ENCODE measurements at places on chromosomes 5 and 9.
A peak's percentile ranks its signal among the peaks of the same experiment; 100 is the strongest.

GRCh38 chr5:142446131-142446959, 121.5 kb upstream of the SPRY4 start:
- DNase-seq = no peak

DNA sequence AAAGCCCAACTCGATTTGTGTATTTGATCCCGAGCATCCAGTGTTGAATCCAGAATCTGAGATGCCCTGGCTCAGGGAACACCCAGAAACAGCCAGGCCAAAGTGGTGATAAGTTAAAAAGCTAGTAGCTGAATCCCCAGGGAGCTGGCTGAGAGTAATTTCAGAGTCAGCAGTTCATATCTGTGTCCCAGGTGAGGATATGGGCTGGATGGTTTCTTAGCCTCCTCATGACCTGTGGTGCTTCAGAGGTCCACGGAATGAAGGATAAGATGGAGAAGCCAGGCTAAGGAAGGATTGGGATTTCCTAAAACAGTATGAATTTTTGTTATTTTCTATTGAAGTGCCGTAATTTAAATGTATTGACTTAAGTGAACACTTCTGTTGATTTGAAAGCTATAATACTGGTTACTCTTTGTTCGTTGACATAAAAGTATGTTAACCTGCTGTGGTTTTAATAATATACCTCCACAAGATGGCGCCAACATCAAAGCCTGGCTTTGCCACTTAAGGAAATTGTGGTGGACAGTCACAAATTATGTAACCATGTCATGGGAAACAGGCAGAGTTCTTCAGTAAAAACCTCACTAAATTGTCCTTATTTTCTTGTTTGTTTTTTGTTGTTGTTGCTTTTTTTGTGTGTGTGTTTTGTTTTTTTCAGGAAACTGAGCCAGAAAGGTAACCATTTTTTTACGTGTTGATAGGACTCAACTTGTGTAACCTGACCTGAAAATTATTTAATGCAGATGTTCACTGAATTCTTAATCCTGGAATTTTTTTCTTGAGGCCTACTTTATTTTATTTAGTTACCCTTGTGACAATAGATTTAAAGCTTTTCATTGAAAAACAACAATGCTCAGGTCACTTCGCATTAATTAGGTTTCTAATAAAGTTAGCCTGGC, 11.4 kb downstream of the MTAP start:
- peak; percentile 44 for DNase-seq

- peak; percentile 22 for DNase-seq
Observed at GRCh38 chr5:80960531-80961375, 590 bp downstream of the RASGRF2 start.

DNA sequence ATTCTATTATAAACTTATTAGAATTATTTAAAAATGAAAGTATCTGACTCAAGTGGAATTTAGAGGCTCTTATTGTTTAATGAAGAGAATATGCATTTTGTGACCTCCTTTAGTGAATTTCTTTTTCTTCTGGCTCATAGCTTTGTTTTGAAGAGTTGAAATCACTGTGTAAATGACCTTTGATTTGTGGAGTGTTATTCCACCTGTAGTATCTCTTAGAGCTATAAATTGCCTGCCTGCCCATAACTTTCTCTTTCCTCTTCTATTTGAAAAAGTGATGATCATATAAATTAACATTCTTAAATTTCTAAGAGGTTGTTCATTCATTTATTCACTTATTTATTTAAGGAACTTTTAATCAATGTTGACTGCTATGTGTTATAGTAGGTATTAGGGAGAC, 16.1 kb downstream of the CSNK1G3 start:
- DNase-seq = no peak

DNA sequence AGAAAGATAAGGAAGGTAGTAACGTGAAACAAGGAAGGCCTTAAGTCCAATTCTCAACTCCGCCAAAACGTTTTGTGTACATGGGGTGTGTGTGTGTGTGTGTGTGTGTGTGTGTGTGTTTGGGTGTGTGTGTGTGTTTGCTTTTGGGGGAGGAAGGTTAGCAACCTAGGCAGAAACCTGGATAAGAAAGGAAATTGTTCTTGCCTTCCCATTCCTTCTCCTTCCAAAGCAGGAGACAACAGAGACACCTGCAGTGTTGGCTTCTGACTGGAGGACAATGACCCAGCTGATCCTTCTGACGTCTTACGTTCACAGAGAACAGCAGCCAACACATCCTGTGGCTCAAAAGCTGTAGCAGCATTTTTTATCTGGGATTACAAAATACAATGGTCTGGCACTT, 4.1 kb upstream of the CCNG1 start:
- no peak for DNase-seq

DNA sequence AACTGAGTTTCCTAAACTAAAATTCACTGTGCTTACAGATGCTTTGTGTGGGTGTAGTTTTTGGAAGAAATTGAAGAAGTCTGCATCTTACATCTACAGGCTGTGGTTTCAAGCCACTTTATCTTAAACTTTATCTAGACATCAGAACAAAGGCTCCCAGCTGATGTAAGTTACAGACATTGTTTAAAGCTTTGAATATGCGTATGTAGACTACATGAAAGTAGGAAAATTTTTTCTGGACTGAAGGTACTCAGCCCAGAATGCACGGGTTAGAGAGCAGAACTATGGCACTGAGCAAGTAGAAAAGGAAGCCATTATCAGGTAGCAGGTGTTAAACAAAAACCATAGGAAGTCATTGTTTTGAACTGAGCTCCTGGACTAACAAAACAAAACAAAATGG, 185.4 kb downstream of the TTC39B start:
- no peak for DNase-seq

DNA sequence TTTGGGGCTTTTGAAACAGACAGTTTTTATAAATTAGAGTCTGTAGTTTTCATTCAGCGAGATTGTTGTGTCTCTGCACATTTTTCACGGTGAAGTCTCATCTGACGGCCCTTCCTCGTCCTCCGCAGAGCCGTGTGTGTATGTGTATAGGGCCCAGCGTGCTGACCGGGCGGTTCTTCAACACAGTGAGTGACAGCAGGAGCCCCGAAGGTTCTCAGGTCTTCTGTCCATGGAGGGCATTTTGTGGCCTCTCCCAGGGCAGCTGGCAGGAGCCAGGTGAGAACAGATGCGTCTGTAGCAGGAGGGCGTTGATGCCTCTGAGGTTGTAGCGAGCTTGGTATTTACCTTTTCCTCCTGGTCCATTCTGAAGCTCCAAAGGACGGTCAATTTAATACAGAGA, 116.0 kb upstream of the LPCAT1 start:
- DNase-seq = peak; percentile 5

GRCh38 chr9:72294936-72295335, 70.1 kb downstream of the ZFAND5 start:
- DNase-seq = no peak

DNA sequence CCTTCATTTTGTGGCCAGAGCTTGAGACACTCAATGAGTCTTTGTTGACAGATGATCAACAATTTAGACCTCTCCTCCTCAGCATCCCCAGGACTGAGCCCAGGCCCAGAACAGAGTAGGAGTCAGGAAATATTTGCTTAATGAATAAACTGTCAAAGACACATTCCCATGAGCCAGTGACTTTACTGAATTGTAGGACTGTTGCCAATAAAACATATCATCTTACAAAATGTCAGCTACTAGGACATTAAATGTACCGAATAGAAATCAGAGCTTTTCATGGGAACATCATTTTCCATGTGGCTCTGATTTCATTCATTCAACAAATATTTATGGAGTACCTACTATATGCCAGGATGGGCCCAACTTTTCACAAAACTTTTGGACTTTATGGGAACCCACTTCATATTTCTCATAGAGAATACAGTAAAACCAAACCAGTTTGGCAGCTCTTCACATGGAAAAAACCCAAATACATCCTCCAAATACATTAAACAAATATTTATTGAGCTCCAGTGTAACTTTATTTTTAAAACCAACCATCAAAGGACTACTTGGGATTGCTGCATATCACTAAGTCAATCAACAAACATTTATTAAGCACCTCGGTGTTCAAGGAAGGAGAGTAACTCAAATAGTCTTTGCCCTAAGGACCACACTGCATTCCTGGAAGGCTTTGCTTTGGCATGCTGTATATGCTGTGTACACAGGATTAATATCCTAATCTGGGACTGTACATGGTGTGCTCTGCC, 11.4 kb downstream of the VDAC1 start:
- no peak for DNase-seq

DNA sequence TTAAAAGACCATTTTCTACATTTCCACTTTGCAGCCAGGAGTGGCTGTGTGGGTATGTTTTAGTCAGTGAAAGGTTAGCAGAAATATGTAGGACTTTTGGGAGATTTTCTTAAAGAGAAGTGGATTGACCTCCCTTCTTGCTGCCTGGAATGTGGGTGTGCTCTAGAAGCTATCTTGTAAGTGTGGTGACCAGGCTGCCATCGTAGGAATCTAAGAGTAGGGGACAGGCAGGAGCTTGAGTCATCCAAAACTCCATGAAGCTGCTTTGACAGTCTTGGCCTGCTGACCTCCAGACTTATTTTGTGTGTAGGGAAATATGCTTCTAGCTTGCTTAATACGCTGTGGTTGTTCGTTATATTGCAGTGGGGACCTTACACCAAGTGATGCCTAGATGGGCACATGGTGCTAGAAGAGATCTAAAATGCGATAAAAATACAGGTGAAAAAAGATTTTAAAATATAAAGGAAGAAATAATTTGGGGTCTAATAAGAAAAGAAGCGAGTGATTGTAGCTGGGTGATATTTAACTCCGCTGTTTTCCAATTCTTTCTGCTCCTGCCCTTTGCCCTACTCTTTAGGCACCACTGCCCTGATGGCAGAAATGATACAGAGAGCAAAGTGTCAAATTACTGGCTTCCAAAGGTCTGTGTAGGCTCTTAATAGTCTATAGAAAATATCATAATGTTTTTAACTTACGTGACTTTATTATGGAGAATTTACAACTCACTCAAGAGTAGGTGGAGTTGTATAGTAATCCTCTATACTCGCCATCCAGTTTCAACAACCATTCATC, 298.2 kb upstream of the ZNF608 start:
- no peak for DNase-seq

DNA sequence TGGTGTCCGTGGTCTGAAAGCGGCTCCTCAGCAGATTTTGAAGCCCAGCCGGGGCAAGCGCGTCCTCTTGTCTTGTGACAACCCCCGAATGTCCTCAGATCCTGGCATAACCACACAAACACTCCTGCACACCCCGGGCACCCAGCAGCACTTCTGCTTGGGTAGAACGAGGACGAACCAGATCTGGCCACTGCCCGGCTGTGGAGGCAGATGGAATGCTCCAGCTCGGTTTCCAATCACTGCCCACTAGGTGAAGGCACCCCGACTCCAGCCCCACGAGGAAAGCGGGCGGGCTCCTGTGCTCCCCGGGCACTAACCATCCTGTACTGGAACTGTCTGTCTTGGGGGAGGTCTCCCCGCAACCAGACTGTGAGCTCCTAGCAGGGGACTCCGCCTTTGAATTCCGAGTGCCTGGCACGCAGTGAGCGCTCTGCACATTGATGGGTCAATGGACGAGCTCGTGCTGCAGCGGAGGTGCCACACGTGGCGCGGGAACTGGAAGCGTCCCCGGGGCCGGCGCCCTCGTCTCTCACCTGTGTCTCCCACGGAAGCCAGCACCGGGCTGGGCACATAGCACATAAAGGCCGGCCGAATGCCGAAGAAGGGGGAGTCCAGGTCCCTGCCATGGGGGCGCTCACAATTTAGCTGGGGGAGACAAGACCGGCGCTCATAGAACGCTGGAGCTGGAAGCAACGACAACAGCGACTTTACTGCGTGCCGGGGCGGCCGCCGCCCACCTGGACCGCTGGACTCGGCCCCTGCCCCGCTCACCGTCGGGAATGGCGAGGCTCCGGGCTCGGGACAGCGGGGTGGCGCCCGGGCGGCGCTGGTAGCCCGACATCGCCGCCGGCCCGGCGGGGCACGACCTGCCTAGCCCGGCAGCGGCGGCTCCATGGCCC, 608 bp downstream of the ENTR1 start:
- DNase-seq = peak; percentile 58

DNA sequence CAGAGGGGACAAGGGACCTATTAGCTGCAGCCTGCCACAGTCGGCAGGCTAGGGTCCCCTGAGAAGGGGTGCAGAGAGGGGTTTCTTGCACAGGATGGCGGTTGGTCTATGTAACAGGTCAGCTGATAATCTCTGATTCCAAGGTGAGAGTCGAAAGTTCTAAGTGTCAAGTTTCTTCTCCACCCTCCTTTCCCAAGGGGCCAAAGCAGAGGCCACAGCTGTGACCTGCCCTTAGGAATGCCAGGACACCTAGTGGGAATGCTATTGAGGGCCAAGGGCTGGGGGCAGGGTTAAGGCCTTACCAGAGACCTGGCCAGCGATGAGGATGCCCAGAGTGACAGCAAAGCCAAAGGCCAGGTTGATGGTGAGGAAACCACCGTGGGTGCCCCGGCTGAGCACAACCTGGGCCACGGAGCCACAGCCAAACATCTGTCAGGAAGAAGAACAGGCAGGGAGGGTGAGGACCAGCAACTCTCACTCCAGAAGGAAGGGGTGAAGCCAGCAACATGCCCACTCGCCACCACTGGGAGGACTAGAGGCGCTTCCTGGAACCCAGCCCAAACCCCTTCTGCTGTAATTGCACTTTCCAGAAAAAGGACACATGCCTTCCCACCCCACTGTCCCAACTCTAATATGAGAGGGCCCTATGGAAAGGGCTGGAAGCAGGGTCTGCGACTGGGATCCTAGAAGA, 3.8 kb downstream of the AQP3 start:
- DNase-seq = no peak

DNA sequence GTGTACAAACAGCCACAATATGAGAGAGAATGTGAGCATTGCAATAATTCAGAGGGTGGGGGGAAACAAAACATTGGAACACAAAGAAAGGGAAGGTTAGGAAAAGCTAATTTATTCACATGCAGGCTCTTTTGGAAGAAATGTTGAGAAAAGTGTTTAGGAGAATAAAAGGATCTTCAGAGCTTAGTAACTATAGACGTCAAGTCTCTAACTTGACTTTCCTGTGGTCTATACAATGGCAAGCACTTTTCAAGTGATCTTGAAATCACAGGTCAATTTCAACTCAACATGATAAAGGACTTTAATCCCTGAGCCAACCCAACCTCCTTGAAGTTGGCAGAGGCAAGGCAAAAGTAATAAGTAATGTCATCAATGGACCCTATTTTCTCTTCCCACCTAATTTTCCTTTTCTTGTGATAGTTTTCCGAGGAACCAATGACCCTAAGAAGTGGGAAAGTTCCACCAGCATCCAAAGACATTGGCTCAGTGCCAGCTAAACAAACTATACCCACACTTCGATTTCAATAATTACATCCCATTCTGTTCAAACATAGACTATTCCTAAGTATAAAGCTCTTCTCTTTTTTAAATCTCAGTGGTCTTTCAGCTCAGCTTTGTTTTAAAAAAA, 23.7 kb downstream of the RFK start:
- no peak for DNase-seq

GRCh38 chr9:116144555-116144954, 9.0 kb upstream of the PAPPA start:
- DNase-seq = no peak

DNA sequence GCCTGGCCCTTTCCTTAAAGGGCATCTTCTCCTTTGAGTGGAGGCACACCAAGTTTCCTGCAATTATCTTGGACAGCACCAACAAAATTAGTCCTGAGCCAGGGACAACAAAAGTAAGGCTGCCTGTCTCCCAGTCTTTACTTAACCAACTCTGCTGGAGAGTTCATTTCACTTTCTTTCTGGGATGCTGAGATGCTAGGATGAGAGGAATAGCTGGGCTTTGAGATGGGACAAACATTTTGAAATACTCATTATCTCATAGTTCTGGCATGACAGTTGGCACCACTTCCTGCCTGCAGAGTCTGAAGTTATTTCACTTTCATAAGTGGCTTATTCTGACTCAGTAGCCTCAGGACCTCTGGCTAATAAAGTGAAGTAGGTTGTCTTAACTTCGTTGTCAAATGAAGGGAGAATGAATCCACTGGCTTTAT, 157.0 kb downstream of the C9orf152 start:
- DNase-seq = peak; percentile 50

- no peak for DNase-seq
Observed at GRCh38 chr5:103473725-103474124, 88.9 kb downstream of the NUDT12 start.
